ENCODE measurements at places on chromosomes 16 and 17. TPM values are rescaled to one million over a fixed set of nuclear protein-coding genes. Genes with fewer than 3 reads are reported as not detected.
A peak's percentile ranks its signal among the peaks of the same experiment; 100 is the strongest.

The DOC2B gene
- 1.6 TPM for polyA plus RNA-seq

The TPSD1 gene
- polyA plus RNA-seq, result 0.06 TPM

The CBX2 gene
- polyA plus RNA-seq, result 2.3 TPM

The KRTAP2-3 gene
- polyA plus RNA-seq, result not detected

The TCAP gene
- polyA plus RNA-seq, result 2.3 TPM

DNA sequence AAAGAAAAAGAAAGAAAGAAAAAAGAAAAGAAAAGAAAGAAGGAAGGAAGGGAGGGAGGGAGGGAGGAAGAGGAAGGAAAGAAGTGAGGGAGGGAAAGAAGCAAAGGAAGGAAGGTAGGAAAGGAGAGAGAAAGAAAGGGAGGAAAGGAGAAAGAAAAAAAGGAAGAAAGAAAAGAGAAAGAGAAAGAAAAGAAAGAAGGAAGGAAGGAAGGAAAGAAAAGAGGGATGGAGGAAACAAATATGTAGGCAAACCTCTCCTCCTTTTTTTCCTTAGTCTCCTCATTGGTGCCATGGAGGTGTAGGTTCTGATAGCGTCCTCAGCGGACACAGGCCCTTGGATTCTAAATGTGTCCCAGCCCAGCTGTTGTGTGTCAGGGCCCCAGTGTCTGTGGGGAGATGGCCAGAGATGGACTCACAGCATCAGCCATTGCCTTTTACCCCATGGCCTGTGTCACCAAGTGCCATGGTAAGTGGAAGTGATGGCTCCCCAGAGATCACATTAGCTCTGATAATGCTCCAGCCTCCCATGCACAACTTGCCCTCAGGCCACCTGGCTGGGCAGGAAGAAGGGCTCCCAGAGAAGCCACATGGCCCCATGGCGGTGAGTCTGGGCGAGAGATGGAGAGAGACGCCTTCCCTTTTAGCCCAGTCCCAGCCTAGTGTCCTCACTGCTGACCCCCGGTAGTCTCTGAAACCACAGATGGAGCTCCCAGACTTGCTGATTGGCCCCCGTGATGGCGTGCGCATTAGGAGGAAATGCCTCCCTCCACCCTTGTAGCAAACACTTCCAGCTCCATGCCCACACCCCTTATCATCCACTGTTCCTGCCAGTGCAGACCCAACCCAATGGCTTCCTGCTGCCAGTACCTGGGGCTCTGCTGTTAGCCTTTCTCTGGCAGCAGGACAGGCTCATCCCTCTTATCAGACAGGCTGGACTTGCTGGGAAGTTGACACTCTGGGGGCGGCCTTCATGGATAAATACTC lies 3.7 kb upstream of the SLC6A2 start:
- DNase-seq, result no peak

DNA sequence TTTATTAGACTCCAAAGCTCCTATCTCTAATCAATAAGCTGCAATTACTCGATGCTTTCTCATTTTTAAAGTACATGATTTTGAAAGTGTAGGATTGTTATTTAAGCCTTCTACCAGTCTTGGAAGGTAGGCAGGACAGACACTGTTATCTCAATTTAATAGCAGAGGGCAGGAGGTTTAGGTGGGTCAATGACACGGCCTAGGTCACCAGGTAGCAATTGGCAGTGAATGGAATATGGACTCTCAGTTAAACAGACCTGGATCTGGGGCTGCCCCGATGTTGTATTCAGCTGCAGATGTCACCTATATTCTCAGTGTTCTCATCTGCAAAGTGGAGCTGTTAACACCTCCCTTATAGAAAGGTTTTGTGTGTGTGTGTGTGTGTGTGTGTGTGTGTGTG lies 124.4 kb upstream of the ANKFN1 start:
- no peak for DNase-seq

DNA sequence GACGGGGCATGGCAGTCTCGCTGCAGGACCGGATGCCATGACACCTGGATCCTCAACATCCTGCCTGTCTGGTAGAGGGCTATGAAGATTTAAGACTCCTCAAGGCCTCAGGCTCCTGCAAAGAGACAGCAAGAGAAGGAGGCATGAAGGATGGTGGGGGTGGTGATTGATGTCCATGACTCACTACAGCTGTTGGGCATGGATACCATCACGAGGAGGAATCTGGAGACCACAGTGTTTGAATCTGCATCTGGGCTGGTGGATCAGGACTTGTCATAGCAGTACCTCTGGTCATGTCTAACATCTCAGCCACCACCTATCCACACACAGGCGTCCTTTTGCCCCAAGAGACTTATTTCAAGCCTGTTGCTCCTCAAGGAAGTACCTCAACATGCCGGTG lies 50.2 kb upstream of the WSCD1 start:
- no peak for DNase-seq

DNA sequence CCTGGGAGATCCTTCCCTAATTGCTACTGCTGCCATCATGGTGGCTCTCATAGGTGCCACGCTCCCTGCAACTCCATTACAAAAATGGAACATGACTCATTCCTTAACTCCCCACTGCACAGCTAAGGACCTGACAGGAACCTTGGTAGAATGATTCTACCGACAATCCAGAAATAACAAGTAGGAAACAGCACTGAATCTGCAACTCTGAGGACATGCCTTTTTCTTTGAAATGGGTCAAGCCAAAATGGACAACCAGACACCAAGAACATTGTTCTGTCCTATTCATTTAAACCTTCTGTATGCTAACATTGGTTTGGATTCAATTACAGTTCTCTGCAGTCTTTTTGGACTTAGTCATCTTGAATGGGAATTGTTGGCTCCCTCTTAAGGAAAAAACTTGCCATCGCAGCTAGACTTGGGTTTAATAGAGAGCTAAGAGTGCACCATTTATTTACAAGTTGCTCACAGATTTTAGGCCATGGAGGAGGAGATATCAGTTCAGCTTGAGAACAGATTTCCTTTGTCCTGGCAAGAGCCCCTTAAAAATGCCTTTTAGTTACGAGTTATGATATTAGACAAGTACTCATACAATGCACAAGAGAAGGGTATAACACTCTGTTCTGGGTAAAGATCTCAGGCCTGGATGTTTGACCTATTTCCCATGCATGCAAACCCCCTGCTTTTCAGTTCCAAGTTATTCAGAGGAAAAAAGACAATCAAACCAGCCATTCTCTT lies 20.9 kb upstream of the NSRP1 start:
- DNase-seq, result peak; percentile 42

- no peak for DNase-seq
Measured at GRCh38 chr16:67647111-67647651, 2.2 kb downstream of the CARMIL2 start.

DNA sequence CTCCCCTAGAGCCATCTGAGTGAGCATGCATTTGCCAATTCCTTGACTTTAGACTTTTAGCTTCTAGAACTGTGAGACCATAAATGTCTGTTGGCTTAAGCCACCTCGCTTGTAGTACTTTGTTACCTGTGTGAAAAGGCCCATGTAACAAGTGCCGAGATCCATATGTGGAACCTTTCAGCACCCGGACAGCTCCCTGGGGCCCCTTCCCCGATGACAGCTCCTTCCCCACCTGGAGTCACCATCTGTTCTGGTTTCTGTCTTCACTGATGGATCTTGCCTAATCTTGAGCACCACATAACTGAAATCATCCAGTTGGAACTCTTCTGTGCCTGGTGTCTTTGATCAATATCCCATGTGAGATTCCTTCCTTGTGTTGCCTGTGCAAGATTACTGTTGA lies 78.9 kb upstream of the EEF2KMT start:
- no peak for DNase-seq

GRCh38 chr17:34981538-34982241 lies 1.4 kb downstream of the LIG3 start:
- DNase-seq, result peak; percentile 57

DNA sequence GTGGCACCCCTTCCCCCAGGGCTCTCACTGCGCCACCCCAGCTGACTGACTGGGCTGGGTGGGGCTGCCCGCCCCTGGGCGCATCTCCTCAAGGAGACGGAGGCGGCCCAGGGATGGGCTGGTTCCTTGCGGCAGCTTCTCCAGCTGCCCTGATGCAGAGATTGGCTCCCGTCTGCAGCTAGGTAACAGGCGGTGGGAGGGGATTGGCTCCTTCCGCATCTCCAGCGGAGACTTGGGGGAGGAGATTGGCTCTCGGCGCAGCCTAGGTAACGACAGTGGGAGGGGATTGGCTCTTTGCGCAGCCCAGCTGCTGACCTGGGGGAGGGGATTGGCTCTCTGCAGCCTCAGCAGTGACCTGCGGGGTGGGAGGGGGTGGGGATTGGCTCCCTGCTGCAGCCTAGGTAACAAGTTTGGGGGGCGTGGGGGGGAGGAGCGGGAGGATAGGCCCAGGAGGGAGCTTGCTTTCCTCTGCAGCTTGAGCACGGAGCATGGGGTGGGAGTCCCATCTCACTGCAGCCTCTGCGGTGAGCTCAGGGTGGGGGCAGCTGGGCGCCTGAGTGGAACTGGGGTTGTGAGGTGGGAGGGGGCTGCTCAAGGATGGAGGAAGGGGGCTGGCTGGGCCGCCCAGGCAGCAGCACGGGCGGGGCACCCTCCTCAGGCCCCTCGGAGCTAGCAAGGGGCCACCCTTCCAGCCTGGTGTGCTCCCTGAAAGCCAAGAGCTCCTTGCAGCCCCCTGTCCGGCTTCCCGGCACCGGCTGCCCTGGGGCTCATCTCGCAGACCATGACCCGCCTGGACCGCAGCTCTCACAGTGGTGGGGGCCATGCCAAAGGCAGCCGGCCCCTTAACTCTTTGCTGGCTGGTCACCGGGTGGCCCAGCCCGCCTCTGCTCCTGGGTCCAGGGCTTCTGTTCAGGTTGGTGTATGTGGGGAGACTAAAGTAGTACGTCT lies 6.4 kb downstream of the NFE2L1 start:
- no peak for DNase-seq

DNA sequence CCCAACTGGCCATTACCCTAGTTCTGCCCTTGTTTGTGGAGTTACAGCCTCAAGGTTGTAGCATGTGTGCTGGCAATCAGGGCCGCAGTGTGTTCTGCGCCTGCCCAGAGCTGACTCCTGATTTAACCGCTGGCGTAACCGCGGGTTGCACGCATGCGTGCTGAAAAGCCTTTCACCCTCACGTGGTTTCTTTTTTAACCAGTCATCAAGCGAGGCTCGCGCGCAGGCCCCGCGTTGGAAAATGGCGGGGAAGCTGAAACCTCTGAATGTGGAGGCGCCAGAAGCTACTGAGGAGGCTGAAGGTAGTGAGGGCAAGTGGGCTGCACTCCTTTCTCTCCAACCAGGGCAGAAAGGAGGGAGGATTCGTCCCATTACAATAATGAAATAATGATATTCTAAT lies at the start of gene SYCE1L:
Gene SYCE1L, plus strand, starts transcription at position 198 of the 400 bp plus-strand sequence. Its CDS starts 44 bp downstream, at position 242.
- no peak for DNase-seq

DNA sequence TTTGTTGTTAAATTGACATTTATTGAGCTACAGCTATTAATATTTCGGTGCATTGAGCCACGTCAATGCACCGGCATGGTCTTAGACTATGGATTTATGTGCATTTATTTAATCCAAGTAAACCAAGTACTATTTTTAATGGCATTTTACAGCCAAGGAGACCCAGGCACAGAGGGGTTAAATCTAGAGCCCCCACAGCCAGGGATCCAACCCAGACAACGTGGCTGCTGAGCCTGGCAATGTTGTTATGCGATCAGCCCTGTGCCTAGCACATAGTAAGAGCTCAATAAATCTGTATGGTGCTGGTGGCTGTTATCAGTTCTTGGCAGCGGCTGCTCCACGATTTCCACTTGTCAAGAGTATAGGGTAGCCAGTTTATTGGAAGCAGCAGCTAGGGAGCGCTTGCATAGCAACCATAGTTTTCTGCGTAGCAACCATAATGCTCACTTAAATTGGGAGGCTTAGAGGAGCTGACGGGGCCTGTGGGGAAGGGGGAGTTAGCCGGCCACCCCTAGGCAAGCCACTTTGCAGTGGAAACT lies 541 bp upstream of the RBBP6 start:
- peak; percentile 84 for DNase-seq

DNA sequence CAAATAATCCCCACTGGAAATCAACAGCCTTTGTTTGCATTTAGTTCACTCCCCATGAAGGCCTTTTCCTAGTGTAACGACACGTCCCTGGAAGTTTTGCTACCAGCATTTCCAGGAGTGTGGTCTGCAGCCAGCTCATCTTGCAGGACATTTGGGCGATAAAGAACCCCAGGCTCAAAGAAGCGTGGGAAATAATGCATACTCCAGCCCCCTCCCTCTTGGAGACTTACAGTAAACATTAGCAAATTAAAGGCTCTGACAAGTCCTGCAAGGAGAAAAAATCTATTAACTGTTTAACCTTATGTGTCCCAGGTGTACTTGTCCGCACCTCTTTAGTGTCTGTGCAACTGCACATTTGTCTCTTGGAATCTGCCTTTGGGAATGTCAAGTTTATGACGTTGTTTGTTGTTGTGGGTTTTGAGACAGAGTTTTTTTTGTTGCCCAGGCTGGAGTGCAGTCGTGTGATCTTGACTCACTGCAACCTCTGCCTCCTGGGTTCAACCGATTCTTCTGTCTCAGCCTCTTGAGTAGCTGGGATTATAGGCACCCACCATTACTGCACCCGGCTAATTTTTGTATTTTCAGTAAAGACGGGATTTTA lies 131.1 kb downstream of the ABCC1 start:
- DNase-seq, result no peak

DNA sequence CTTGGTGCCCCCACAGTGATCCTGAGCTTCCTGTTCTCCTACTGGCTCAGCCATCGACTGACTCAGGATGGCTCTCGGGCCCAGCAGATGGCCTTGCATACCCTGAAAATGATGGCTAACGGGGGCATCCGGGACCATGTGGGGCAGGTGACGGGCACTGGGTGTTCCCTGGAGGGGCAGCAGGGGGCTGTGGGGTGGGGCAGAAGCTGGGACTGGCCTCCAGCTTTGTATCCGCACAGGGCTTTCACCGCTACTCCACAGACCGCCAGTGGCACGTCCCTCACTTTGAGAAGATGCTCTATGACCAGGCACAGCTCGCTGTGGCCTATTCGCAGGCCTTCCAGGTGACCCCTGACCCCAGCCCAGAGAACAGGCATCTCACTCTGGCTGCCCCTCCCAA lies 3.0 kb downstream of the SPATA20 start:
- DNase-seq, result no peak

DNA sequence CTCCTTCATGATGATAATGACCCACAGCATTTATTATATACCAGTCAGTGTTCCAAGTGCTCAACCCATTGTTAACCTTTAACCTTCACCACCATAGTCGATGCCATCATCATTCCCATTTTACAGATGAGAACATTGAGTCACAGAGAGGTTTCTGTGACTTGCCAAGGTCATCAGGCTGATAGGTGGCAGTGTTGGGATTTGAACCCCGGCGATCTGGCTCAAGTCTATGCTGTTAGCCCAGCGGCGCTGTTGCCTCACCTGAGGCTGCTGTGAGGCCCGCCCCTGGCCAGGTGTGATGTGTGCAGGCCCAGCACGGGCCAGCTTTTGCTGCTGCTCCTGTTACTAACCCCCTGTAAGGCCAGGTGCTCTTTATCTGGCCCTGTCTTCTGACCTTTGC lies 101.2 kb downstream of the OR1D5 start:
- no peak for DNase-seq

DNA sequence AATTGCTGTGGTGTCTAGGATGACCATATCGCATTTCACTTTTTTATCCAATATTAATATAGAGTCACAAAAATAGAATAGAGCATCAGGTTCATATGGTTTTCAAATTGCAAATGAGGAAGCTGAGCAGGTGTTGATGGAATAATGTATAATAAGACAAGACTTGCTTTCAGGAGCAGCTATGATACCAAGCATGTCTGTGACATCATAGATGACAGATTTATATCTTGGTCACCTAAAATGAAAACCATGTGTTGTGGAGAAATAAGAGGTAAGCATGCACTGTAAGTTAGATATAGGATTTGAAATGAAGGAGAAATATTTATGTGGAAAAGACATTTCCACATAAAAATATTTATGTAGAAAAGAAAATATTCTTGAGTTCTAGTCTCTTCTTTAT lies 8.6 kb downstream of the MEIOC start:
- no peak for DNase-seq

Data from small intestine (tissue), 16 donors.